Activated T-helper 2 cell treated with anti-CD3 and anti-CD28 coated beads, Interferon-gamma antibody, Interleukin-2, Interleukin-4, amounts not matched to agents 10 μg/mL and 5 μg/mL and 100 μg/mL, durations not matched to agents 14 hours and 24 hours and 36 hours (primary cell): ENCODE measurements at places on chromosomes 4 and X. TPM values are rescaled to one million over a fixed set of nuclear protein-coding genes. Genes with fewer than 3 reads are reported as not detected.

GRCh38 chrX:128650326-128650725, 598.1 kb upstream of the ACTRT1 start:
- no peak overlapping the region for H3K27ac ChIP-seq
- H3K27me3 ChIP-seq, result no peaks in the 10 kb centered on the region
- H3K4me1 ChIP-seq, result no peaks in the 10 kb centered on the region
- no peak overlapping the region for H3K4me3 ChIP-seq

- H3K4me1 ChIP-seq, result peaks cover 42% of the 10 kb centered on the region
- peak overlapping the region; percentile 40 for H3K4me3 ChIP-seq
- no peaks in the 10 kb centered on the region for H3K27me3 ChIP-seq
- peaks cover 8% of the 10 kb centered on the region for H3K36me3 ChIP-seq
These were observed 328.6 kb downstream of the ARHGAP10 start for GRCh38 chr4:148060264-148061140.

- H3K27ac ChIP-seq, result peak overlapping the region; percentile 88
- peak overlapping the region; percentile 93 for H3K4me3 ChIP-seq
- peaks cover 23% of the 10 kb centered on the region for H3K4me1 ChIP-seq
- H3K36me3 ChIP-seq, result peaks cover 34% of the 10 kb centered on the region
- H3K27me3 ChIP-seq, result no peaks in the 10 kb centered on the region
These were observed 694 bp downstream of the PDS5A start for GRCh38 chr4:39976945-39977488.

The PLP1 gene
- not detected in 2 replicates for total RNA-seq

GRCh38 chrX:34658326-34658725, 1.2 kb upstream of the TMEM47 start:
- no peak for DNase-seq

DNA sequence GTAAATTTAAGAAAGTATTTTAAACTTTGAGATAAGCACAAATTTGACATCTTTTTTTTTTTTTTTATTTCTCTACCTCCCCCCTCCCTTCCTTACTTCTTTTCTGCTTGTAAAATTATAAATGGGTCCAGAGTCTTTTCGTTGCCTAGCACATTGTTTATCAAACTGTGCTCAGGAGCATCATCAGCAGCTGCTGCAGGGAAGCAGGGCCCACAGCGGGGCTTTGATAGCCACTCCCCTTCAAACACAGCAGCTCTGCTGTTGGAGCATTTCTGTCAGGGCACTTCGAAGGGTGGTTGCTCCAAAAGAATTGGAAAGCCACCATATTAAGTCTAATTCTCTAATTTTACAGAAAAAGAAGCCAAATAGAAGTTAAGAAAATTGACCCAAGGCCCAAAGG, 588.3 kb downstream of the SPRY1 start:
- H3K36me3 ChIP-seq, result no peaks in the 10 kb centered on the region
- no peak overlapping the region for H3K27ac ChIP-seq
- no peaks in the 10 kb centered on the region for H3K4me1 ChIP-seq
- no peak for DNase-seq

- H3K27me3 ChIP-seq, result no peaks in the 10 kb centered on the region
- H3K27ac ChIP-seq, result no peak overlapping the region
- H3K36me3 ChIP-seq, result peaks cover 70% of the 10 kb centered on the region
- no peak overlapping the region for H3K4me3 ChIP-seq
- no peak for DNase-seq
- H3K4me1 ChIP-seq, result peaks cover 11% of the 10 kb centered on the region
These were observed 52.4 kb downstream of the ANKRD17 start for GRCh38 chr4:73206236-73206635.
